ENCODE measurements at places on chromosomes 5 and 9.

- DNase-seq: no peak
Measured at GRCh38 chr9:38180656-38181055, 111.6 kb upstream of the SHB start.

DNA sequence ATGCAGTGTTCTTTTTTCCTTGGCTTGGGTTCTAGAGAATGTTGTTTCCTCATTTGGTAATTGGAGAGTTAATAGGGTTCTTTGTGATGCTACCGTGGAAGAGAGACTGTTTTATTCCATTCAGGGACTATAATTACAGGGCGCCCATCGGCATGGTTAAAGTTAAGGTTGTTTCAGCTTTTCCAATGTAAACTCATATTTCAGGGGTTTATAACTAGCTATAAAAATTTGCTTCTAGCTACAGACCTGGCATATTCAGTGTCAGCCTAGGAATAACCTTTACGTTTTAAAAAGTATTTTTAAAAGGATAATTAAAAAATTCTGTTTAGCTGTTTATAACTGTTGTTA lies 99.1 kb downstream of the AOPEP start:
- DNase-seq: no peak

DNA sequence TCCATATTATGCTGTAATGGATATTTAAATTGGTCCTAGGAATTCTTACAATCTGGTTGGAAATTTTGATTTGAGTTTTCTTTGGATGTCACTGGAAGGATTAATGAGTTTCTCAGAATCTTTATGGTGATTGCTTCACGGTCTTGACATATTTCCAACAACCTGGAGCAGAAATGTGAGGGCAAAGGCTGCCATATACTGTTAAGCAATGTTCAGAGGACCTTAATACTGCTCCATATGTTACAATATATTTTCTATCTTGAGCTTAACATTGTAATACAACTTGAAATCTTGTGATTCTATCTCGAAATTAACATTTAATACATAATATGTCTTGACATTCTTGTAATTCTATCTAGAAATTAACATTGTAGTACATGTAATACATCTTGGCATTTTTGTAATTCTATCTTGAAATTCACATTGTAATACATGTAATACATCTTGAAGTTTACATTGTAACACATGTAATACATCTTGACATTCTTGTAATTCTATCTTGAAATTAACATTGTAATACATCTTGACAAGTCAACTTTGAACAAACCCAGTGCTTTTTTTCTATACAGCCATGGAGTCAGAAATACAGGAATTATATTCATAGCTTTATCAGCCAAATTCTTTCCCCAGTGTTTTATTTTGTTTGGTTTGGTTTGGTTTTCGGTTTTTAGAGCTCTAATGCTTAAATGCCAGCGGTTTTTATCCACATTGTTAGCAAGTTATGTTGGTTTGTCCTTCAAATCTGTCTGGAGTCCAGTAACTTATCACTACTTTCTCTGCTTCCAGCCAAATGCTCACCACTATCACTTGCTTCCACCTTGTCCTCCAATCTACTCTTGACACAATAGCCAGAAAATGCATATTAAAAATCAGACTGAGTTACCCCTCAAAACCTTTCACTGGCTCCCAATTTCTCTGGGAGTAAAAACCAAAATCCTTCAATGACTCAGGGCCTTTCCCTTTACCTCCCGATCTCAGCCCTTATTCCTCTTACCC lies 3.0 kb upstream of the TUT7 start:
- no peak for DNase-seq

DNA sequence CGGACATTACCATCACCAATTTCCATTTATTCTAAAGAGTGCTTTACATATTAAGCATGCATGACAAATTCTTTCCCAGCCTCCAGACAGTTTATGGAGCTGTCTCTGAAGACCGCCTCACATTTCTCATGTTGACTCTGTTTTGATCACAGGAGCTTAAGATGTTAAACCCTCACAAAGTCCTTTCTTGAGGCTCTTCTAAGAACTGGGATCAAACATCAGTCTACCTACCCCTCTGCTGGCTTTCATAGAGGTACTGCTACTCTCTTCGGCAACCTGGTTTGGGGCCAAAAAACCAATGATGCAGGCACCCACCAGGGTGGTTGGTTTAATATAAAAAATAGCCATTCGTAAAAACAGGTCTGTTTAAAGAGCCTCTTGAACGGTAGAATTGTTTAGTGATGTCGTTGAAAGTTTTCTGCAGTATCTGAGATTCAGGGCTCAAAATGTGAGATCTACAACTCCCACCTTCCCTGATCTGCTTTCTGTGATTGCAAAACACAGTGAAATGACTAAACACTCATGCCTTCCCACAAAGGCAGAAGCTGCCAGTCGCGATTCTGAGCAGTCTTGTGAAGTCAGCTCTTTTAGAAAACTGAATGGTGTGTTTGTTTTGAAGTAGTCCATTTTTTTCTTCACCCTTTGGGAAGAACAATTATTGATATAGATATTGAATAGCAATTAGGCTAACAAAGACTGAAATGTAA lies 3.5 kb downstream of the RXFP3 start:
- DNase-seq: no peak

- no peak for DNase-seq
Measured at GRCh38 chr5:154370119-154370518, 75.7 kb upstream of the SAP30L start.

DNA sequence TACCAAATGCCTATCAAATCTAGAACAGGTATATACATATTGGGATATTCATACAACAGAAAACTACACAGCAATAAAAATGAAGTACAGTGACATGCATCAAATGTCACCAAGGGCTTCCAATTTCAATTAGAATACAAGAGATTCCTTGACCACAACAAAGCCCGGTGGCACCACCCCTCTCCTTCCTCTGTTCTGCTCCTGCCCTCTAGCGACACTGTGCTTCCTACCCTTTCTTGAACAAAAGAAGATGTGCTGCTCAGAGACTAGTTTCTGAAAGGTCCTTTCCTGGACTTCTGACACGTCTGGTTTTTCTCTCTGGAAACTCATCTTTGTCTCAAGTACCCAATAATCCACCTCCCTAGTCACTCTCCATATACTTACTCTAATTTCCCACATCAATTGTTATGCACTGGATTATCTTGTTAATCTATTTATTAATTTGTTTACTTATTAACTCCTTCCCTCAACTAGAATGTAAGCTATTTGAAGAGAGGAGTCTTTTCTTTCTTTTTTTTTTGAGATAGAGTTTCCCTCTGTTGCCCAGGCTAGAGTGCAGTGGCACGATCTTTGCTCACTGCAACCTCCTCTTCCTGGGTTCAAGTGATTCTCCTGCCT lies 70.4 kb upstream of the CTSV start:
- DNase-seq: no peak

DNA sequence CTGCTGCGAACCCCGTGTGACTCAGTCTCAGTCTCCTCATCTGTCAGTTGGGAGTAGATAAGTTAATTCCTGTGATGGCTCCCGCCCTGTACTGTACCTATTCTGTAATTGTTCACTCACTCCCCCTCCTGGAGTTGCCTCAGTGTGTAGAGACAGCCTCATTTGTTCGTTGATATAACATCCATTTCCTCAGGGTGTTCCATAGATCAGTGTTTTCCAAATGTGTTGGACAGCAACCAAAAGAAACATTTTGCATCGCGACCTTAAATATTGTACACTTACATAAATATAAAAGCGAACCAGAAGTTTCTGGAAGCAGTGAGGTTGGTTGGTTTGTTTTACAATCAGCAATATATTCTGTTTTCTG lies 698 bp downstream of the NFX1 start:
- DNase-seq: no peak

GRCh38 chr9:136010615-136011361 lies 49.6 kb upstream of the UBAC1 start:
- no peak for DNase-seq

GRCh38 chr9:107025260-107026035 lies 162.5 kb downstream of the ZNF462 start:
- no peak for DNase-seq

GRCh38 chr5:76175821-76176403 lies 92.7 kb downstream of the SV2C start:
- DNase-seq: no peak

GRCh38 chr5:154608531-154609011 lies 130.5 kb upstream of the HAND1 start:
- no peak for DNase-seq

DNA sequence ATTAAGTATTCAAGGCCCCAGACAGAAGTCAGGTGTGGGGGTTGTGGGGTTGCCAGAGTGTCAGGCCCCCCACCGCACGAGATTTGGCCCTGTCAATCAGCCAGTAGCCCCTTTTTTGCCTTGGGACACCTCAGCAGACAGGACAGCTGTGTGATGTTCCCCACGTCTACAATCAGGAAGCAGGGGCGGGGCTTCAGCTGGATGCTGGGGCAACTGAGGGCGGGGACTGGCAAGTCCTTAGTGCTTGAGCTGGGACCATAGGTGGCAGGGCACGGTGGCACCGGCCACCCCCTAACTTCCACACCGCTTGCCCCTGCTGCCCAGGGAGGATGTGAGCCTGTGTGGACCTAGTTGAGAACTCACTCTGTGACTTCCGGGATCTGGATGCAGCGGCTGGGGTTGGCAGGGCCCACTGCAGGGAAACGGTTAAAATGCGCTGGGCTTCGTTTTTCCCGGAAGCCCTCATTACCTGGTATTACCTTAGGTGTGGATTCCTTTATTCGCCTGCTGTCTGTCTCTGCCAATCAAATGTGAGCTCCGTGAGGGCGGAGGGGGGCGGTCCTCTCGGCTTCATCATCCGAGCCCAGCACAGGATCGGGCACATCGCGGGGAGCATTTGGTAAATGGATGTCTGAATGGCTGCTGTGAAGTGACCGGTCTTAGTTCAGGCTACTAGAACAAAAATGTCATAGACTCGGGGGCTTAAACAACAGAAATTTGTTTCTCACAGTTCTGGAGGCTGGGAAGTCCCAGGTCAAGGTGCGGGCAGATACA lies 7.5 kb upstream of the GTF3C5 start:
- DNase-seq: no peak

DNA sequence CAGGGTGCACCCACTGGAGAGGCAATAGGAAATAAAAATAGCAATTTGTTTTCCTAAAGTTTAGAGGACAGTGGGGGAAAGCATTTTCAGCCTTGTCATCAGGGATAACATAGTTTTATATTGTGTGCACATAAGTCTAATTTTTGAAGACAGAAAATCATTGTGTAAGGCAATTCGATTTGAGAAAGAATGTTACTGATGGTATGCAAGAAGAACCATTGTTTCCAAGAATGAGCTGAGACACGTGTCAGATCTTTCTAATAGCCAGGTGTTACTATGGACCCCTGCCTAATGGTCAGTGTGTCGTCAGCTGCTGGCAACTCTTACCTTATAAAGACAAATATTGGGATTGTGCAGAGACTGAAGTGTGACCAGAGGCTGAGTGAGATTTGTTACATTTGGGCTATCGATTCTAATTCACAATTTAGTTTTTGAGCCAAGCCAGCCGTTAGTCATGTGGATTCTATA lies 67.1 kb upstream of the PPP2R2B start:
- no peak for DNase-seq

DNA sequence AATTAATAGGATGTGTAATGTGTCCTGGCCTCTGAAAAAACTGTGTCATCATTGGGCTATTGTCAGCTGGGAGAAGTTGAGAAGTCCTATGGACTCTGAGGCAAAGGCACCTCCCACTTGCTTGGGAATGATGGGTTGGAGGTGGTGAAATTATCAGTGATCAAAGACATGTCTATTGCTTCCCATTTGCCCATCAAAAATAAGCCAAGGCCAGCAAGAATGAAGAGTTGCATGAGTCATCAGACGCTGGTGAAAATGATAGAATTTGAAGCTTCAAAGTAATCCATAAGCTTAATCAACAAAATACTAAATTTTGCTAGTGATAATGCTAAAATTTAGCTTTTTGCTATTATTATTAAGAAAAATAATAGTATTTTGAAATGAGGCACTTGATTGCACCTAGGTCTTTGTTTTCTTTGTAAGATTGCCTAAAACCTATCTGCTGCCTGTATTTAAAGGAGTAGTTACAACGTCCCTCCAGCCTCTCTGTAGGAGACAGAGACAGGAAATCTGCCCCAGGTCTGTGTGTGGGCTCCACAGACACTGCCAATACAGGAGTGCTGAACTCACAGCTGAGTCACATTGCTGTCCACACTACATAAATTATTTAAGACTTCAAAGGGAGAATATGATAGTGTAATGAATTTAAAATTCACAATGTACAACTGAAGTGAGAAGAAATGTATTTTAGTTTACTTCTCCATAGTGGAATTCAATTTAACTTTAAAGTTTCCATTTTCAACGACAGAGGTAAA lies 48.4 kb upstream of the APC start:
- DNase-seq: no peak

- no peak for DNase-seq
Measured at GRCh38 chr9:69601698-69602097, 70.5 kb downstream of the APBA1 start.

GRCh38 chr9:111597852-111598732 lies 1.4 kb downstream of the PTGR1 start:
- DNase-seq: no peak

- DNase-seq: no peak
Measured at GRCh38 chr5:160742446-160742845, 109.6 kb downstream of the ATP10B start.

DNA sequence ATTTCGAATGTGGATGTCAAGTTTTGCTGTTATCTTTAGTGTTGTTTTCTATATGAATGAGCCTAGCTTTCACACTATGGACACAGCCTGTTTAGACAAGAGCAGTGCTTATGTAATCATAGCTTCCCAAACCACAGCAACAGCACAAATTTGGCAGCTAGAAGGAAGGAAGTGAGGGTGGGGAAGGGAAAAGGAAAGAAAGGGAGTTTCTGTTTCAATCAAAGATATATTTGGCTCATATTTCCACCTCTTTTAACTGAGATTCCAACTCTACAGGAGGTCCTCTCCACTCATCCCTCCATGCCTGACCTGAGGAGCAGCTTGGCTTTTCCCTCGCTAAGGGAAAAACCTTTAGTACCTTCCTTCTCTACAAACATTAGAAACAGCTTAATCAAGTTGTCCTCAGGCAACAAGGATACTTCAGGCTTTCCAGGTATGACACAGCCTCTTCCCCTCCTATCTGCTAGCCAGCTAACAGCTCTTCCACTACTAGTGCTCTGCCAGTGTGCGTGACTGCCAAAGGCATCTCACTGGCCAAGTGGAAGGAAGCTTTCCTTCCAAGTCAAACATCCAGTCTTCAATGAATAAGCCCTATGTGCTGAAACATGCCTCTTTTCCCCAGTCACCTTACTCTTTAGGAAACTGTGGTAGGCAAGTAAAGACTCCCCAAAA lies 268.6 kb upstream of the PTGER4 start:
- DNase-seq: no peak

DNA sequence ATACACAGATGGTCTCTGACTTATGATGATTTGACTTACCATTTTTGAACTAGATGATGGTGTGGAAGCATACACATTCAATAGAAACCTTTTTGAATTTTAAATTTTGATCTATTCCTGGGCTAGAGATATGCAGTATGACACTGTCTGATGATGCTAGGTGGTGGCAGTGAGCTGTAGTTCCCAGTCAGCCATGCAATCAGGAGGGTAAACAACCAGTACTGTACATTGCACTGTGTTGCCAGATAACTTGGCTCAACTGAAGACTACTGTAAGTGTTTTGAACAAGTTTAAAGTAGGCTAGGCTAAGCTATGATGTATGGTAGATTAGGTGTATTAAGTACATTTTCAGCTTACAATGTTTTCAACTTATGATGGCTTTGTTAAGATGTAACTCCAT lies 859.1 kb upstream of the ARRDC3 start:
- DNase-seq: no peak

GRCh38 chr5:173547579-173547978 lies 68.9 kb downstream of the BOD1 start:
- DNase-seq: no peak
